GF-D8 (cell line): ENCODE measurements at places on chromosomes 11 and 22.

DNA sequence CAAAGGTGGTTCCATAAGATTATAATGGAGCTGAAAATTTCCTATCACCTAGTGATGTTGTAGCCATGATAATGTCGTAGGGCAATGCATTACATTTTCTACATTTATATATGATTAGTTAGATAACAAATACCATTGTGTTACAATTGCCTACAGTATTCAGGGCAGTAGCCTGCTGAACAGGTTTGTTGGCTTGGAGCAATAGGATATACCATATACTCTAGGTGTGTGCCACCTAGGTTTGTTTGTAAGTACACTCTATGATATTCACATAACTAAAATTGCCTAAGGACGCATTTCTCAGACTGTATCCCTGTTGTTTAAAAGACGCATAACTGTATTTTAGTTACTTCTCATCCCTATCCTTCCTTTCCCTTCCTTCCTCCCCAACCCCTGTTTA is 13.6 kb downstream of the PLEKHB1 start:
- no peak for DNase-seq

GRCh38 chr11:279966-280705 is 1.9 kb downstream of the NLRP6 start:
- DNase-seq = no peak

DNA sequence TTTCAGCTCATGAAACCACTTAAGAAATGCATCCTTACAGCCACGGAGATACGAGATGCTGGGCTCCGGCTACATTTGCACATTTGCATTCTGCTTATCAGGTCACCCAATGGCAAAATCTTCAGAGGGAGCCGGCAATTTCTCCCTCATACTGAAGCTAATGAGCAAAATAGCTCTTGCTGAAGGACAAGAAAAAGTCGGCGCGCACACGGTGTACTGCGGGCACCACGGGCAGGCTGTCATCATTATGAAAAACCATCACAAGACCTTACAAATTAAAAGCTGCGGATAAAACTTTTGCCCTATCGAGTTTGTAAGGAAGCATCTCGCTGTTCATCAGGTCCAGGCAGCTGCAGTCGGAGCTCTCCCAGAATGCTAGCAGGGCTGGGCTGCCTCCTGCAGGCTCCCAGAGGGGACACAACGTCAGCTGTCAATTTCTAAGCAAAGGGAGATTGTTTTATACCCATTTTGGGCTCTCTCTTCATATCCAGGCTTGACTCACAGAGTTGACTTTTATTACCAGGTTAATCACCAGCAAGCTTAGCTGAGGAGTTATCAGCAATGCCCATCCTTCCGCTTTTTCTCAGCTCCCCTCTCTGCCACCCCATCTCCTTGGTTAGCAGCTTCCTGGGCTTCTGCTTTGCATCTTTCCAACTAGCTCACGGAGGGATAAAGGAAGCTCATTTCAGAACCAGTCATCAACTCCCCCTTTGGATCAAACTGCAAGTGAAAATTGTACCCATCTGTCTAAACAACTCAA is 375.1 kb downstream of the OPCML start:
- DNase-seq = no peak

DNA sequence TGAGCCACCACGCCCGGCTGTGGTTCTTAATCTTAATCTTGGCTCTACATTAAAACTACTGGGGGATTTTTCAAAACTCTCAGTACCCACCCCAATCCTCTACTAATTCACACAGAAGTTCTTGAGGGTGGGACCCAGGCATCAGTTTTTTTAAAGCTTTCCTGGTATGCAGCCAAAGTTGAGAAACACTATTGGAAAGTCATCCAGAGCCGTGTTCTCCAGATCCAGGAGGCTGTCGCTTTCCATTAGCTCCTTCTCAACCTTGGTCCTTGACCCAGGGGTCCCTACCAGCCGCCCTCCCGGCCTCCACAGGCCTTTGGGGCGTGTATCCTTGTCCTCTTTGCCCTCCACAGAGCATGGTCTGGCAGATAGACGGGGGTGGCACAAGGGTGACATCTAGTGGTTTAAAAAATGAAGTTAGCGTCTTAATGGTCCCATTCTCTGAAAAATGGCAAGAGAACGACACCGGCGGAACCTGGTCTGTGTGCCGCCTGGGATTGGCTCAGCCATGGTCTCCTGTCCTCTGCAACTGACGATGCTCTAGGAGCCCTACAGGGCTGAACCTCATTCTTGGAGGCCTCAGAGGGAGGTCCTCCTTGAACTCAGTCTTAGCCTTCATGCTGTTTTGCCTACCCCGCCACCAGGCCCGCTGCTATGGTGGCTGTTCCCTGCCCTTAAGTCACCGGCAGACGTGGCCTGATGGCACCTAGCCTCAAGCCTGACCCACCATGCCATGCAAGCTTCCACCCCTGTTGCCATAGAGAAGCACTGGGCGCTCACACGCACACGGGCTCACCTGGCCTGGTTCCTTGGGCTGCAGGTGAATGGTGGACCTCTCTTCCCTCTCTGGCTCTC is 152.0 kb upstream of the SYN3 start:
- DNase-seq = no peak

GRCh38 chr22:20389288-20389687 is 4.7 kb upstream of the ZNF74 start:
- no peak for DNase-seq

GRCh38 chr11:65505466-65506289 is 6.8 kb downstream of the MALAT1 start:
- no peak for DNase-seq

GRCh38 chr22:22243033-22243680 is 1.4 kb upstream of the VPREB1 start:
- DNase-seq = no peak

- DNase-seq = no peak
Observed at GRCh38 chr11:43419460-43419859, 60.7 kb downstream of the TTC17 start.

- DNase-seq = peak; percentile 82
Observed at GRCh38 chr22:36467946-36468345, 13.5 kb downstream of the TXN2 start.

- no peak for DNase-seq
Observed at GRCh38 chr11:1387961-1388762, 1.6 kb upstream of the BRSK2 start.

- DNase-seq = no peak
Observed at GRCh38 chr11:61532134-61533038, 23.8 kb downstream of the LRRC10B start.

DNA sequence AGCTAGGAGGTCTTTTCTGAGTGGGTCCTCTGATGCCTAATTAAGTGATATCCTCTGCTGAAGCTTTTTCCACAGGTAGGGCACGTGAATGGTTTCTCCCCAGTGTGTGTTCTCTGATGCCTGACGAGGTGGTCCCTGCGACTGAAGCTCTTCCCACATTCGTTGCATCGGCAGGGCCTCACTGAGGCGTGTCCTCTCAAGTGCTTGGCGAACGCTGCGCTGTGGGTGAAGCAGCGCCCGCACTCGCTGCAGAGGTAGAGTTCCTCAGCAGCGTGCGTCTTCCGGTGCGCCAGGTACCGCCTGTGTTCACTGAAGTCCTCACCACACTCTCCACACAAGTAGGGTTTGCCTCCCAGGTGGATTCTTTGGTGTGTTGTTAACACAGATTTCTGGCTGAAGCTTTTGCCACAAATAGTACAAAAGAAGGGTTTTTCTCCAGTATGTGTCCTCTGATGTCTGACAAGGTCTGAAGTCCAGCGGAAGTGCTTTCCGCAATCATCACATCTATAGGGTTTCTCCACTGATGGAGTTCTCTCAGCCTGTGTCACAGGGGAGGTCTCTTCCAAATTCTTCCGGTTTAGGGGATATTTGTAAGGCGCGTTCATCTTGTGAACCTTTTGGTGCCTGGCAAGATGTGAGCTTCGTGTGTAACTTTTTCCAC is 15.3 kb downstream of the ZNF202 start:
- DNase-seq = no peak

DNA sequence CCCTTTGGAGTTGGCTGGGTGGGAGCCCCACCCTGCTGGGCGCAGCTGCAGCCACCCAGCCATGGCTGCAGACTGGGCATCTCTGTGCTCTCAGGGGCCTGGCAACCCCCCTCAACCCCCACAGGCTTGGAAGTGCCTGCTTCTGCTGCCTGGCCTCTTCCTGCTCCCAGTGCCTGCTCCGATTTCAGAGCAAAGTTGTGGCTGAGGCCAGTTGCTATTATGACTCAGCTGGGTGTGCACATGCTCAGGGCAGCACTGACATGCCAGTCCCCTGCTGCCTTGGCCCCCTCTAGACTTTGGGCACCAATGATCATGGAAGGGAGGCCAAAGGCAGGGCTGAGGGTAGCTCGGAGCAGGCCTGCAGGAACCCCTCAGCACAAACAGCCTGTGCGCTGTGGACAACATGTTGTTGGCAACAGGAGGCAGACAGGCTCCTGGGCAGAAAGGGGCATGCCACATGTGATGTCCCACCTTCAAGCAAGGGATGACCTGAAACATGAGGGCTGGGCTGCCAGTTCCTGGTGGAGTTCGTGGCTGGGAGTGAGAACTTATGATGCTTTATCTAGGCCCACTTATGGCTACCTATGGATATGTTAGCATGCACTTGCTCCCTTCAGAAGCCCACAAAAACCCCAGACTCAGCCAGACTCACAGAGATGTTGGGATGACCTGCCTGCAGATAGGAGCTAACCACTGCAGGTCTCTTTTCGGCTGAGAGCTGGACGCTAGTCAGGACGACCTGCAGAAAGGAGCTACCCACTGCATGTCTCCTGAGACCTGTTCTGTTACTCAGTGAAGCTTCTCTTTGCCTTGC is 96.4 kb upstream of the AMOTL1 start:
- DNase-seq = no peak

GRCh38 chr11:116285026-116285425 is 487.8 kb downstream of the BUD13 start:
- no peak for DNase-seq

- no peak for DNase-seq
Observed at GRCh38 chr11:95831198-95831883, 41.0 kb downstream of the CEP57 start.

DNA sequence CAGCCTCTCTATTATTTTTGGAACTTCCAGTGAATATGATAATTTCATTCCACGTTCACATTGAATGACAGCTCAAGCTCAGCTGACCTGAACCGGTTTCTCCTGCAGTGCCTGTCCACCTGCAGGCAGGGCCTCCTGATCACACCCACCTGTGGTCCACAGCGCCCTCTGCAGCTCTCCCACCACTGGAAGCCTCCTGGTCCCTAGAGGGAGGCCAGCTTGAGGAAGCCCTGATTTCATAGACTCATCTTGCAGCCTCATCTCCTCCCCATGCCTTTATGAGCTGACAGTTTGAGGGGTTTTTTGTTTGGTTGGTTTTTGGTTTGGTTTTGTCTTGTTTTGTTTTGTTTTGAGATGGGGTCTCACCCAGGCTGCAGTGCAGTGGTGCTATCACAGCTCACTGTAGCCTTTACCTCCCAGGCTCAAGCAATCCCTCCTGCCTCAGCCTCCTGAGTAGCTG is 29.9 kb upstream of the MALAT1 start:
- DNase-seq = peak; percentile 17

DNA sequence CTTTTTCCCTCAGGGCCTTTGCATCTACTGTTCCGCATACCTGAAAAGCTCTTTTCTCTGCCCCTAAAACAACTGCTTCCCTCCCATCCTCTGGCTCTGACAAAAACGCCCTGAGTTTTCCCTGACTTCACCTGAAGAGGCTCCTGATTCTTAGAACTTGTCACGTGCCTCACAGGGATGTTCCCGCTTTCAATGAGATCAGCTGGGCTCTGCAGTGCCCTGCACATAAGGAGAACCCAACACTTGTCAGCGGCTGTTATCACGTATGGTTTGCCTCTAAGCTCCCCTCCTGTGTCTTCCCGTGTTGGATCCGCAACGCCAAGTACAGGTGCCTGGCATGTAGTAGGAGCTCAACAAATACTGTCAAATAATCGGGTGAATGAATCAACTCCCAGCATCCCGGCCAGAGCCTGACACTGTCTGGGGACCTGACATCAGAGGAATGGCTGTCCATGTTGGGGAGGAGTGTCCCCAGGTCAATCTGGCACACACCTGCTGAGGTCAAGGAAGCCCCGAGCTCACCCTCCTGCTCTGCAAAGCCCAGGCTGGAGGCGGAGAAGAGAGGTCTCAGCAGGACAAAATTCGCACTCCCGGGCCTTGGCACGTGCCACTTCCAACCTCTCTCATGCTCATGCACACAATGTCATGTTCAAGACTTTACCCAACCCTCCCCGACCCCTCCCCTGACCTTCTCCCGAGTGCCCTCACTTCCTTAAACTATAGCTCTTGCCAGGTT is 4.2 kb upstream of the GRK2 start:
- DNase-seq = no peak

DNA sequence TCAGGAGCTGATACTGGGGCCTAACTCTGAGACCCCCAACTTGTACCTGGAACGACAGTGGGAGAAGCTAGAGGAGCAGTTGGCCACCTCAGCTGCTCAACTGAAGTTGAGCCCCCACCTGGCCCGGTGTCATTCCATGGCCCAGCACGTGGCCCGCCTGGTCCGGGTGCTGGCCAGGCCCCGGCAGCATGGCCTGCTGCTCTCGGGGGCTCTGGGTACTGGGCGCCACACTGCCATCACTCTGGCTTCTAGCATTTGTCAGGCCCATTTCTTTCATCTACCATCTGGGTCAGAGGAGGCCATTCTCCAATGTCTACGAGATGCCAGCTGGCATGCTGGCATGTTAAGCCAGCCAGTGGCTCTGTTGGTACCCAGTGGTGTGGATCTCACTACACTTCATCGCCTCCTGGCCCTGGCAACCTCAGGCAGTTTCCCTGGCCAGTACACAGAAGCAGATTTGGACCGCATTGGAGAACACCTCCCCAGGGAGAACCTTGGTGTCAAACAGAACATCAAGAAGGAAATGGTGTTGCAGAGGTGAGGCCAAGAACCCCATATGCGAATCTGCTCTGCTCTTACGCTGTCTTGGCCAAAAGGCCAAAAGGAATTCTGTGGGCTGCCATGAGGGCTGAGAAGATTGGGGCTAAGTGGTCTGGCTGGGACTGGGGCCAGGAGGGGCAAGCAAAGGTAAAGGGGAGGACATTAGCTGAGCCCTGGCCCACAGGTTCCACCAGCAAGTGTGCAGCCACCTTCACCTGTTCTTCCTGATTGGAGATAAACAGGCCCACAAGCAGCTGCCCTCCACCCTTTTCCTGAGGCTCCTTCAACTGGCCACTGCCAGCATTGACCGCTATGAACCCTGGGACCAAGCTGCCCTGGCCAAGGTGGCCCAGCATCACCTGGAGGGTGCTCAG is 45.4 kb downstream of the RRP8 start:
- DNase-seq = no peak

- DNase-seq = no peak
Observed at GRCh38 chr22:39144101-39144767, 8.2 kb downstream of the CBX7 start.

GRCh38 chr11:18168372-18168771 is 4.3 kb upstream of the MRGPRX4 start:
- DNase-seq = no peak

DNA sequence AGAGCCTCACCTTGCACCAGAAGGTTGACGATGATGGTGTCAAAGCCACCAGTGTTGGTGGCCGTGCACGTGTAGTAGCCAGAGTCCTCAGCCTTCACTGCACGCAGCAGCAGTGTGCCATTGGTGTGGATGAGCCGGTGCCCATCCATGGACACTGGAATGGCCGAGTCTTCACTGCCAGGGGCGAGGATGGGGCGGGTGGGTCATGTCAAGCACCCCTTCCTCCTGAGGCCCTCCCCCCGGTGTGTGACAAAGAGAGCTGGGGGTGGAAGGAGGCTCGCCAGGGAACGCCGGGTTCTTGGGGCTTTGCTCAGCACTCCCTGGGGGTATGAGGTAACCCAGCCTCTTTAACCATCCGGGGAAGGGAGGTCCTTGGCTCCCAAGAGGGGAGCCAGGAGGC is 111.6 kb downstream of the CEP164 start:
- DNase-seq = no peak
